ENCODE measurements at places on chromosomes 2 and 18. TPM values are rescaled to one million over a fixed set of nuclear protein-coding genes. Genes with fewer than 3 reads are reported as not detected.

The MRPL44 gene
- polyA plus RNA-seq = 40.1 TPM

The ITPRID2 gene
- polyA plus RNA-seq = 173 TPM

The TCF23 gene
- polyA plus RNA-seq = 0.68 TPM

The RGPD3 gene
- polyA plus RNA-seq = 0.35 TPM

The ACMSD gene
- 43.0 TPM for polyA plus RNA-seq

The RAX gene
- polyA plus RNA-seq = not detected

The ZNG1B gene
- polyA plus RNA-seq = 55.0 TPM

The PARD3B gene
- 37.7 TPM for polyA plus RNA-seq

The PDCD1 gene
- polyA plus RNA-seq = not detected

The ZNF236 gene
- 9.3 TPM for polyA plus RNA-seq

The MAPK4 gene
- polyA plus RNA-seq = 9.2 TPM

The DDX1 gene
- 187 TPM for polyA plus RNA-seq

The UPP2 gene
- polyA plus RNA-seq = 11.7 TPM

The NOL4 gene
- 3.5 TPM for polyA plus RNA-seq

The PPP1R1C gene
- 1.8 TPM for polyA plus RNA-seq

The IL1RL2 gene
- polyA plus RNA-seq = 0.96 TPM

The DNAH6 gene
- 1.9 TPM for polyA plus RNA-seq

The ATP6V1B1 gene
- polyA plus RNA-seq = 58.0 TPM

The NEB gene
- polyA plus RNA-seq = 15.8 TPM

The GREB1 gene
- 10.8 TPM for polyA plus RNA-seq

The LYG1 gene
- polyA plus RNA-seq = 4.1 TPM

The GALNT13 gene
- polyA plus RNA-seq = 3.0 TPM

The GAL3ST2 gene
- 0.22 TPM for polyA plus RNA-seq

The TNFRSF11A gene
- 2.1 TPM for polyA plus RNA-seq

The MC5R gene
- 0.31 TPM for polyA plus RNA-seq

The PKDCC gene
- 363 TPM for polyA plus RNA-seq

The BOLL gene
- polyA plus RNA-seq = 0.07 TPM

The SCN9A gene
- 2.1 TPM for polyA plus RNA-seq

The TEKT4 gene
- 0.11 TPM for polyA plus RNA-seq

The NRP2 gene
- 60.2 TPM for polyA plus RNA-seq

The FBXO48 gene
- 1.7 TPM for polyA plus RNA-seq

The CRYGC gene
- polyA plus RNA-seq = not detected

The RUFY4 gene
- polyA plus RNA-seq = 0.24 TPM

The KIF1A gene
- 9.5 TPM for polyA plus RNA-seq

The CHRNG gene
- 1.1 TPM for polyA plus RNA-seq

The BMP10 gene
- polyA plus RNA-seq = not detected

The DNAJB2 gene
- polyA plus RNA-seq = 74.9 TPM

The CD8B2 gene
- polyA plus RNA-seq = 0.24 TPM

All from right renal cortex interstitium (tissue), 3 donors.